ENCODE measurements at places on chromosomes 3 and 15.

- no peak for DNase-seq
Measured at GRCh38 chr3:1275495-1275894, 182.7 kb downstream of the CNTN6 start.

DNA sequence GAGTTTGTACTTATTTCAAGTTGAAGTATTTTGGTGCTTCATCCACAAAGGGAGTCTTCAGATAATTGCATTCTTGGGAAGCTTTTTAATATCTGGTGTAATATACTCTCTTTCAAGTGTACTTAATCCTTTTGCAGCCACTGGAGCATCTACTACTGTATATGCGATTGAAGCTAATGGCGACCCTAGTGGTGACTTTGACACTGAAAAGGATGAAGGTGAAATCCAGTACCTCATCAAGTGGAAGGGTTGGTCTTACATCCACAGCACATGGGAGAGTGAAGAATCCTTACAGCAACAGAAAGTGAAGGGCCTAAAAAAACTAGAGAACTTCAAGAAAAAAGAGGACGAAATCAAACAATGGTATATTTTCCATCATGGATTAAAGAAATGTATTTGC is 42.6 kb downstream of the CHD2 start:
- DNase-seq = no peak

DNA sequence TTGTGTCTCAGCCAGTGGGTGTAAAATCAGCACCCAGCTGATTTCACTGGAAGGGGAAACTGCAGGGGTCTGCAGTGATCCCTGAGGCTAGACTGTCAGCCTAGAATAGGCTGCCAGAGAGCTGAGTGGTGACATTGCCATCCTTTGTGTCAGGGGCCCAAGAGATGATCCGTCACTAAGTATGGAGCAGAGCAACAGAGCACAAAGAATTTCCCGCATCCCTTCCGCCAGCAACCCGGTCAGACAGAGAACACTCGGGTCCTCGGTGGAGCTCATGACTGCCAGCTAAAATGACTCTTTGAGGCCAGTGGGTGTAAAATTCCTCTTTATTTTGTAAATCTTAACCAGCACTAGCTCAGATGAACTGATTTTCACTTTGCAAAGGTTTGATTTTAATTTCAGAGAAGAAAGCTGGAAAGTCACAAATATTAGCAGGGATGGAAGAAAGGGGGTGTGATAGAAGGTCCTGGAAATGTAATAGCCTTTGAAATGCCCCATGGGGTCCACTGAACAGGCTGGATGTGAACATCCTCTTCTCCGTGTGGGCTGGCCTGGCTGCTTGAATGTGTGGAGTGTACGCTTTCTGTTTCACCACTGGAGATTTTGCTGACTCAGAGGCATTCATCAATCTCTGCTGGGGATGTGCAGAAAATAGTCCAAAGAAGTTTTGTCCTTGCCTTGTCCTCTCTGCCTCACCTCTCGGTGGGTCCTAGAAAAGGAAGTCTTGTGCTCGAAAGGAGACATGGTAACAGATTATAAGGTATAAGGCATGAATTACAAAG is 138.8 kb downstream of the SV2B start:
- no peak for DNase-seq

DNA sequence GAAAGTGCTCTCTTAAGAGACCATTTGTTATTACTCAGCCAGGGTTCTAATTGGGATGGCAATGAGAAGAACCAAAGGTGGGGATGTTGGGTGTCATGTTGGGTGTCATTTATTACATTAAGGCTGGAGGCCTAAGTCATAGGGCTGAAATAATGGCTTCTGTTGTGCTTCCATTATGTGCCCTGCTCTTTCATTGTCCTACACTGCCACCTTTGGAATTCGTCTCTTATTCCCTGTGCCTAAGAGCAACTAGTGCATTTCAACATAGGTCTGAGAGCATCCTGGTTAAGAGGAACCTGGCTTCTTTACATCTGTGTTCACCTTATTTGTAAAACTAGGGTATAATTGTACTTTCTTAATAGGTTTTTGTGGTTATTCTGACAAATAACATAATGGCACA is 32.2 kb downstream of the RIOX2 start:
- peak; percentile 12 for DNase-seq

GRCh38 chr15:40891810-40892446 is 2.3 kb upstream of the VPS18 start:
- DNase-seq = peak; percentile 44

- DNase-seq = peak; percentile 71
Measured at GRCh38 chr3:16300881-16301359, 35.9 kb downstream of the OXNAD1 start.

- DNase-seq = no peak
Measured at GRCh38 chr3:119350114-119350513, 55.9 kb downstream of the ARHGAP31 start.

GRCh38 chr3:123508178-123508577 is 59.3 kb upstream of the ADCY5 start:
- DNase-seq = no peak

DNA sequence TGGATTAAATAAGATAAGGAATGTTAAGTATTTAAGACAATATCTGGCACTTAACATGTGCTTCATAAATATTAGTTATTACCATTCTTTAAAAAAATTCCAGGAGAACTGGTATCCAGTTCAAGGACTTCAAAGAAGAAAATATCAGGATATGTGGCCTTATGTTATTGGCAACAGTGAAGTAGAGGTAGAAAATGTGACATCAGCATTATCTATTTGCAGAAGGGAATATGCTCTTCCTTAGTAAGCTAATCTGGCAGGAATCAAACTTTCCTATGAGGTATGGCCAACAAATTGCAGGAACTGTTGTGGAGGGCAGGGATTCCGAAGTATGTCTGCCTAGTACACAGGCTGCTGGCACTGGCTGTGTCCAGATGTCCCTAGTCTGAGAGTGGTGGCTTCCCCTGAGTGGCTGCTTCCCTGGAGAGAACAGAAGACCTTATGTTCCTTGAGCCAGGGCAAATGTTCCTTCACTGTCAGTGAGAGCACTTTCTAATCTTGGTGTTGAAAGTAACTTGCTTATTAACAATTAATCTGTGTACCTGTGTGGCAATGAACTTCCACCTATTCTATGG is 351.7 kb upstream of the THRB start:
- no peak for DNase-seq

- no peak for DNase-seq
Measured at GRCh38 chr3:42656680-42657610, 3.4 kb downstream of the ZBTB47 start.

GRCh38 chr3:155252021-155252420 is 41.5 kb downstream of the STRIT1 start:
- DNase-seq = no peak

DNA sequence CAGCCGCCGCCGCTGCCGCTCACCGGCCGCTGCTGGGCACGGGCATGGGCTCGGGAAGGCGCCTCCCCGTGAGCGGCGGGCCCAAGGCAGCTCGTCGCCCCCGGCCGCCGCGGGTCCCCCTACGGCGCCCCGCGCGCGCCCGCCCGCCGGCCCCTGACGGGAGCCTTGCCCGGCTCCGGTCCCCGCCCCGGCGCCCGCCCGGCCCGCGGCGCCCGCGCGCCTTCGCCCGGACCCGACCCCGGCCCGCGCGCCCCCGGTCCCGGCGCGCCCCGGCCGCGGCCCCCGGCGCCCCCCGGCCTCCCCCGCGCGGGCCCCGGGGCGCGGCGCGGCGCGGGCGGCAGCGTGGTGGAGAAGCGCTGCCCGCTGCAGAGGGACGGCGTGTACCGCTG is 177.7 kb downstream of the OR4M2 start:
- DNase-seq = no peak

- DNase-seq = no peak
Measured at GRCh38 chr3:45983770-45984169, 11.9 kb downstream of the FYCO1 start.

GRCh38 chr15:77068633-77069032 is 2.3 kb downstream of the TSPAN3 start:
- DNase-seq = no peak

- DNase-seq = no peak
Measured at GRCh38 chr3:161800985-161801559, 304.5 kb downstream of the OTOL1 start.

Data from CD4-positive, alpha-beta T cell treated with Interleukin-15 for 4 hours (primary cell).